ENCODE measurements at places on chromosomes 4 and X.

- DNase-seq = no peak
Measured at GRCh38 chrX:114583646-114584374, at the start of gene HTR2C. Gene HTR2C, plus strand, starts transcription at chrX:114584086. Its CDS starts 142,851 bp downstream, at chrX:114726937.

DNA sequence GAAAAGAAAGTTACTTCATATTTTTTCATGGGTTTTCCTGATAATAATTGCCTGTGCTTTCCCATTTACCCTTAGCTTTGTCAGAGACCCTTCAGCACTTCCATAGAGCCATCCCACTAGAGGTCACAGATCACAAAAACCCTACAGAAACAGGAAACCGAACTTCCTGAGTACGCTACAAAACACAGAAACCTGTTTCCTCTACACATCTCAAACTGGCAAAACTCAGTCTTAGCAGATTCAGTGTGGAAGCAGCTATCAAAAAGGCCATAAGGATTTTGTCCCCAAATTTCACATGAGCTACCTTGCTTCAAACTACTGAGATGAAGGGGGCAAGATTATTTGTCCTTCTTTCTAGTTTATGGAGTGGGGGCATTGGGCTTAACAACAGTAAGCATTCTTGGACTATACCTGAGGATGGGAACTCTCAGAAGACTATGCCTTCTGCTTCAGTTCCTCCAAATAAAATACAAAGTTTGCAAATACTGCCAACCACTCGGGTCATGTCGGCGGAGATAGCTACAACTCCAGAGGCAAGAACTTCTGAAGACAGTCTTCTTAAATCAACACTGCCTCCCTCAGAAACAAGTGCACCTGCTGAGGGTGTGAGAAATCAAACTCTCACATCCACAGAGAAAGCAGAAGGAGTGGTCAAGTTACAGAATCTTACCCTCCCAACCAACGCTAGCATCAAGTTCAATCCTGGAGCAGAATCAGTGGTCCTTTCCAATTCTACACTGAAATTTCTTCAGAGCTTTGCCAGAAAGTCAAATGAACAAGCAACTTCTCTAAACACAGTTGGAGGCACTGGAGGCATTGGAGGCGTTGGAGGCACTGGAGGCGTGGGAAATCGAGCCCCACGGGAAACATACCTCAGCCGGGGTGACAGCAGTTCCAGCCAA is at the start of gene MMRN1:
TSS of gene MMRN1 (plus strand) at position 206 of the 902 bp plus-strand sequence. CDS start at position 324, 118 bp downstream.
- DNase-seq = no peak

GRCh38 chrX:1493877-1494510 is 41.3 kb upstream of the ASMTL start:
- DNase-seq = peak; percentile 10

- no peak for DNase-seq
Measured at GRCh38 chr4:145230726-145231125, 50.3 kb upstream of the OTUD4 start.

DNA sequence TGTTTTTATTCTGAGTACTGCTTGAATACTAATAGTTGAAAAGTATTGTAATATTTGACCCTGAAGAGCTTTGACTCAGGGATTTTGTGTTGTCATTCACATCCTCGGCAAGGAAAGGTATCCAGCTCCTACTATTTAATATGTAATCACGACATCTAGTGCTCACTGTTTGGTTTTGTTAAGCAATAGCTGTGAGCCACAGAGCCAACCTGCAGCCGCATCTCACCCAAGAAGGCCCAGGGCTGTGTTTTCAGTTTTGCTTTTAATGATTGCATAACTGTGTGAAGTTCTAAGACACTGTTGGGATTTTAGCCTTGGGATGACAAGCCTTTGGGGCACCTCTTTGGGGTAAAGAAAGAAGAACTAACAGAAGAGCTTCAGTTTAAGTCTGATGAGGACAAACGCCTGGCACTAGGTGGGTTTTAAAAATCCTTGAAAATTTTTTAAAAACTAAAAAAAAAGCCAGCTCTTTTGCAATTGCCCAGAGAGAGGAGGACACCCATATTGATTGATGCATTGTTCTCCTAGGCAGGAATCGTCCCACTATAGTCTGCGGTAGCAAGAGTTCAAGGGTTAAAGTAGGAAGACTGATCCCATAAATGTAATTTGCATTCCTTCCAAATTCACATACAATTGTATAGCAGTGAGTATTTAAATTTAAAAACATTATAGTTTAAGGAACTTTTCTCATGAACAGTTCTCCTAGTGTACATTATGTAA is 157.8 kb downstream of the RELL1 start:
- no peak for DNase-seq

DNA sequence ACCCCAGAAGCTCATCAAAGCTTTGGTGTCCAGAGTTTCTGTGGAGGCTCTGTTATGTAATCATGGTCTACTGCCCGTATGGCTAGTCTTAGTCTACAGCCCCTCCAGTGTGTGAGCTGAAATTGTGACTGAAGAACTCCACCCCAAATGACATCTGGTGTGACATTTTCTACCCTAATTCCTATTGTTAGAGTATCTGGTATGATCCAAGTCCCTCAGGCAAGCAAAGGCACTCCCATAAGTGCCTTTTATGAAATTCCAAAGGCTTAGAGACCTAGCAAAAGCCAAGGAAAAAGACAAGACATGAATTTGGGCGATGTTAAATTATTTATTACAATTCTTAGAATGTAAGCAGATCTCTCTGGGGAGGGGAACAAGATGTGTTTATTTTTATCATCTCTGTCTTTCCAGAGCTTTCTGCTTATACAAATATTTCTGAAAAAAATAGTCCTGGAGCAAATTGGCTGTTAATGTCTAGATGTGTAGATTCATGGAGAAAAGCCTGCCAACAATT is 417.4 kb downstream of the CCSER1 start:
- DNase-seq = no peak

DNA sequence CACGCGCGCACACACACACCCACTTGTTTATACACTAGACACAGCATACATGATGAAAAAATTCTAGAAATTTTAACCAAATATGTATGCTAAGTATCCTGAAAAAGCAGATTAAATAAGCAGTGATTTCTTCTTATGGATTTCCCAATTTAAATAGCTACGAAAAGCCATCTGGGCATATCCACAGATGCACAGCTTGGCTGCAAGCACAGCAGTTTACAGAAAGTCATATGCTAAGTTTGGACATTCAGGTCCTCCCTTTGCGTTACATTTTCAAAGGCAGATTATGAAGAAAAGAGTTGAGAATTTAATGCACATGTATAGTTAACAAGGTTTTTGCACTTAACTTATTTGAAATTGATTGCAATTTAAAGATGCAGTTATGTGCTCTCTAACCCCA is 542.2 kb upstream of the EPHA5 start:
- no peak for DNase-seq

DNA sequence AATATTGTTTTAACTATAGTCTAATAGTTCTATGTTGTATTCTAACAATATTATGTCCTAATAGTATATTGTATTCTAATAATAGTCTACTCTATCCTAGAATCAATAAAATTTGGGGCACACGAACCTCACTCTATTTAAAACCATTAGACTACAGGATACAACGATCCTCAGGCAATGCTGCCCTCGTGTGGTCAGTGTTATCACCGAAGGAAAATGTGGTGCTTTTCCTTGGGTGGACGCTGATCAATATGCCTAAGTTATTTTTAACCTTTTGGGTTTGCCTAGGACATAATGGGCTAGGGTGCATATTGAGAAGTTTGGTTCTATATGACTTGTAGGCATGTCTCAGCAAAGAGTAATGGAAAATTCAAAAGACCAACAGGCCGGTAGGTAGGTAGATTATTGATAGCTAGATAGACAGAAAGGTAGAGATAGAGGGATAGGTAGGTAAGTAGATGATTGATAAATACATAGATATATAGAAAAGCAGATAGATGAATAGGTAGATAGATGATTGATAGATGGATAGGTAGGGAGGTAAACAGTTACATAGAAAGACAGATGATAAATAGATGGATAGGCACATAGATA is 75.1 kb downstream of the PRKX start:
- peak; percentile 36 for DNase-seq

GRCh38 chrX:134622813-134623185 is 35.5 kb downstream of the PLAC1 start:
- no peak for DNase-seq

GRCh38 chr4:86831262-86832130 is 17.7 kb downstream of the SLC10A6 start:
- no peak for DNase-seq

DNA sequence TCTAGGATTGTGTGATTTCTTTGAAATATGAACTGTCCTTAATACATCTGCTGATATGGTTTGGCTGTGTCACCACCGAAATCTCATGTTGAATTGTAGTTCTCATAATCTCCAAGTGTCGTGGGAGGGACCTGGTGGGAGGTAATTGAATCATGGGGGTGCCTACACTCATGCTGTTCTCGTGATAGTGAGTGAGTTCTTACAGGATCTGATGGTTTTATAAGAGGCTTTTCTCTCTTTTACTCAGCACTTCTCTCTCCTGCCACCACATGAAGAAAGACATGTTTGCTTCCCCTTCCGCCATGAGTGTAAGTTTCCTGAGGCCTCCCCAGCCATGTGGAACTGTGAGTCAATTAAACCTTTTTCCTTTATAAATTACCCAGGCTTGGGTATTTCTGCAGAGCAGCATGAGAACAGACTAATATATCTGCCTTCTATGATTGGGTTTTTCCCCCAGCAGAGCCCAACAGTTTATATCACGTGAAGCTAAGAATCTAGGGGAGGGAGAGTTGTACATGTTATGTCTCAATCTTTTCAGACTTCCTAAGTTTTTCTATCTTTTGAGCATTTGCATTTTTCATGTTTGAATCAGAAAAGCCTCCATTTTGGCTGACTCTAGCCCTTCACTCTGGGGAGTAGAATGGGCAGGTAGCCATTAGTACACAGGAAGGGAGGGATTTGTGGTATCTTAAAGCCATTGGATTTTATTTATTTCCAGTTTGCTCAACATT is 58.9 kb downstream of the PLAC1 start:
- peak; percentile 83 for DNase-seq

GRCh38 chrX:104435249-104435648 is 130.8 kb upstream of the IL1RAPL2 start:
- no peak for DNase-seq

GRCh38 chr4:94880956-94881355 is 123.2 kb downstream of the BMPR1B start:
- no peak for DNase-seq

GRCh38 chr4:1594871-1595788 is 89.0 kb downstream of the FAM53A start:
- DNase-seq = no peak

GRCh38 chrX:134717698-134718097 is 59.4 kb upstream of the PLAC1 start:
- DNase-seq = no peak

DNA sequence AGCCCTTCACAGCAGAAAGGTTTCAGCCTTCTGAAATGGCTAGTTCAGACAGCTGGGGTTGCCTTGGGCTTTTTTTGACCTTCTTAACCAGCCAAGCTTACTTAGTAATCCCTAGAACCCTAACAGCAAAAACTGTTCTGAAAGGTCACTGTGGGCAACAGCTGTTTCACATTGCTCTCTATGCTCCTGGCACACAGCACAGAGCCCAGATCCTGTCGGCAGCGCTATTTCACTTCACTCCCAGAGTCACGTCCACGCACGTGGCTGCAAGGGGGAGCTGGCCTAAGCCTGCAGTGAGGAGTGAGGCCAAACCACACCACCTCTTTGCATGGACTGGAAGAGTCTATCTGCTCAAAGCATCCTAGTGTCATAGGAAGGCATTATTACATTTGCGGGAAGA is 32.0 kb upstream of the STS start:
- no peak for DNase-seq

GRCh38 chrX:52337410-52337809 is 31.4 kb upstream of the XAGE2 start:
- DNase-seq = no peak

DNA sequence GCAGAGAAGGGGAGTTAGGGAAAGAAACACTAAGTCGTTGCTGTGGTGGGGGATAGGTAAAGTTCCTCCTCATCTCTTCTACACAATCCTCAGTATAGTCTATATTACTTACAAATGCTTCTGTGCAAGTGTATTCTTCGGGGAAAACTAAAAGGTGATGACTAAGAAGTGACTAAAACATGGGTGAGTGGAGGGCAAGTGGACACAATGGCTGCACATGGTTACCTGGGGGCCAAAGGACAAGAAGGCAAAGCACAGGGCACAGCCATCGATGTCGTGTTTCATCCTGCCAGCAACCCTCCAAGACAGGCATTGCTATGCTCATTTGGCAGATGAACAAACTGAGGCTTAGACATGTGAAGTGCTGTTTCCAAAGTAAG is 35.5 kb upstream of the CCKAR start:
- no peak for DNase-seq

DNA sequence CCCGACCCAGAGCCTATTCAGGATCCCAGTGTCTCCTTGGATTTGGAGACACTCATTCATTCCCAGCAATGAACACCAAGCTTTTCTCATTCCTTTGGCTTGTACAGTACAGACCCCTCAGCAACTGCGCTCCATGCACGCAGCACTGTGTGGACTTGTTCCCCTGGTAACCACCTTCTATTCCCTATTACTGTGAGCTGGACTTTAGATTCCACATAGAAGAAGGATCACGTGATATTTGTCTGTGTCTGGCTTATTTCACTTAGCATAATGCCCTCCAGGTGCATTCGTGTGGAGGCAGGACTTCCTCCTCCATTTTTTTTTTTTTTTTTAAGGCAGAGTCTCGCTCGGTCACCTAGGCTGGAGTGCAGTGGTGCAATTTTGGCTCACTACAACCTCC is 106.4 kb downstream of the PHKA2 start:
- no peak for DNase-seq

GRCh38 chr4:177301126-177301639 is 8.5 kb upstream of the NEIL3 start:
- DNase-seq = no peak

GRCh38 chrX:19566359-19567222 is 51.3 kb upstream of the MAP3K15 start:
- peak; percentile 19 for DNase-seq

- no peak for DNase-seq
Measured at GRCh38 chr4:763922-764321, 58.3 kb downstream of the PCGF3 start.

DNA sequence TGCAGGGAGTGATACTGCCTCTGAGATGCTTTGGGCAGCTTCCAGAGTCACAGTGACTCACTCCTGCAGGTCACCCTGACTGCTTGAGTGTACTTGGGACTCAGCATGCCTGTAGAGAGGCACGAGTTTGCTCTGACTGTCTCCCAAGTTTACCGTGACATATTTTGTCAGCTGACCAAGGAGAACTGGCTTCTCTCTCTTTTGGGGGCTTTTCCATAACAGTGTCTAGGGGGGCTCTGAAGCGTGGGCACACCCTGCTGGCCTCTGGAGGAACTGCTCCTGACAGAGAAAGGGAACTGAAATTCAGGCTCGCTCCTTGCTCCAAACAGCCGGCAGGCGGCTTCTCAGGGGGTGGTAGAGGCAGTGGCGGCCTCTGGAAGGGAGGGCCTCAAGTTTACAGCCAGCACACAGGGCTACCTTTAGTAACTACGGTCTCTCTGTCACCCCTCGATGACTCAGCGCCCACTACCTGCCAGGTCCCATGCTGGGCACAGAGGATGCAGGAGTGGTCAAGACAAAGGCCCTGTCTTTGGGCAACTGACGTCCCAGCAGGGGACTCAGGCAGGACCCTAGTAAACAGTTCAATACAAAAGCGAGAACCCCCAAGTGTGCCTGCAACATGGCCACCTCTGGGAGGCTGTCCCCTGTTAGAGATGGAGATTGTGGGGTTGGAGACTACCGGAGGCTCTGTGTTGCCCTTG is 17.8 kb downstream of the ZNF185 start:
- DNase-seq = no peak
